ENCODE measurements at places on chromosomes 1 and 21.

DNA sequence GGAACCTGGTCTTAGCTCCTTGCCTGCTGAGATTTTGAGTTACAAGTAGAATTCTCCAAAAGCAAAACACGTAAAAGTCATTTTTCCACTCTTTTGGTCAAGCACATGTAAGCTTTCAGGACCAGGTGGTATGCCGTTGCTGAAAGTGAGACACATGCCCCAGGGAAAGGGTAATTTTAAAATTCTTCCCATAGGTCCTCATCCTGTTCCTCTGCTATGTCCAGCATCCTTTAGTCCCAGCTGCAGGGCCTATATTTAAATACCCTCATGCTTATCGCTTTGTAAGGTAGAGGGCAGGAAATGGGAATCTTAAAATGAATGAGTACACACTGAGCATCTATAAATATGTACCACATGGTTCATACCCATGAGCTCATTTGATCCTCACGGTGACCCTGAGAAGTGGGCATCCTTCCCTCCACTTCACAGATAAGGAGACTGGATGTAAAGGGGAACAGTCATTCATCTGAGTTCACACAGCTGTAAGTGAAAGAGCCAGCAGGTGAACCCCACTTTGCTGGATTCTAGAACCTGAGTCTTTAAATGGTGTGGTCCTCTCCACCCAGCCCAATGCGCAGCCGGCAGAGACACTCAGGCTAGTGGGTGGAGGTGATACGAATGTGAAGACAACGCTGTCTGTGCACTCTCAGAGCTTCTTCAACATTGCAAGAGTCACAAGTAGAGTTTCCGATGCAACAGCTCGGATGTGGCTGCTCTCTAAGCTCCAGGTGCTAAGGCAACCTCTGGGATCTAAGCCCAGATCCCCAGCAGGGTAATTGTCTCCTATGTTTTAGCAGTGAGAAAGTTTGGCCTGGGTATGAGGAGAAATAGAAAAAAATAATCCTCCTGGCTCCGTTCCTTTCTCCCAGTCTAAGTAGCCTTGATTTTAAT, 163.5 kb downstream of the PLXNA2 start:
- DNase-seq, result no peak

DNA sequence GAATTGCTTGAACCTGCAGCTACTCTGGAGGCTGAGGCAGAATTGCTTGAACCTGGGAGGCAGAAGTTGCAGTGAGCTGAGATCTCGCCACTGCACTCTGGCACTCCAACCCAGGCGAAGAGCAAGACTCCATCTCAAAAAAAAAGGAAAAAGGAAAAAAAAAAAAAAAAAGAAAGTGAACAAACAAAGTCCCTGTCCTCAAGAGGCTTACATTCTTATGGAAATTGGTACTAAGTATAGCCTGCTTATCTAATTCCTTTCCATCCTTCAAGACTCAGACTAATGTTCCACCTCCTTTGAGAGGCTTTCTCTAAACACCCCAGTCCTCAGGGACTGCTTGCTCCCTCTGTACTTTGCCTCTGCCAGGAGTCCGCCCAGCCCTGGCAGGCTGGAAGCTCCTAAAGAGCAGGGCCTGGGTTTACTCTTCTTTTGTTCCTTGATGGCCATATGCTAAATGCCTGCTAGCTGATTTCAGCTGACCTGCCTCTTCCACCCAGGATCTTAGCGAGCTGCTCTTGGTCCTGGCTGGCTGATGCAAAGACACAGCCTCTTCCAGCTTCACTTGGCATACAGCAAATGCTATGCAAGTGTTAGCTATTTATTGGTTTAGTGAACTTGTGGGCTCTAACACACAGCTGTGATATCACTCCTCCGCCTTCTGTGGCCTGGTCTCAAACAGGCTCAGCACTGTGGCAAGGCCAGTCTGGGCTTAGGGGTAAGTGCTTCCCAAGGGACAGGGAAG, 9.8 kb downstream of the SLC9A1 start:
- DNase-seq, result no peak

DNA sequence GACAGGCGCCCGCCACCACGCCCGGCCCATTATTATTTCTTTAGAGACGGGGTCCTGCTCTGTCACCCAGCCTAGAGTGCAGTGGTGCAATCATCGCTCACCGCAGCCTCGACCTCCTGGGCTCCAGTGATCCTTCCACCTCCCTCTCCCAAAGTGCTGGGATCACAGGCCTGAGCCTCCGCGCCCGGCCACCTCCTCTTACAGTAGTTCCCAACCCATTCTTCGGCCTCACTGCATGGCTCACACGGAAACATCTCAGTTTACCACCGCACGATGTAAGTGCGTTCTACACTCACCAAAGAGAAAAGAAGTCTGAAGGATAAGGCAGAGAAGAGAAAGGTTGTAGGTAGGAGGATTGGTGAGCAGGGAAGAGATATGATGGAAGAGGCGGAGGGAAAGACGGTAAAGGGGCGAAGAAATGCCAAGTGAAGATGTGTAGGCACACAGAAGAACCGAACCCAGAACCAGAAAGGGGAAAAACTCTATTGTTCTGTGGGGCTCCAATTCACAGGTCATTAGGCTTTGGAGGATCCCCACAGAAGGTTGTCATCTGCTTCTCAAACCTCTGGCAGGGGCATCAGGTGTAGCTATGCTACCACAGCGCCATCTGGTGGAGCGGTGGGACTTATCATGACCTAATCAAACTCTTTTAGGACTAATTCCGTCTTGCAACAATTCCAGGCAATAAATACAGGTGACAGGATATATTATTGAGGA, 504.2 kb downstream of the SMYD3 start:
- peak; percentile 77 for DNase-seq

- DNase-seq, result no peak
Observed at GRCh38 chr1:10697621-10698160, 98.8 kb downstream of the CASZ1 start.

DNA sequence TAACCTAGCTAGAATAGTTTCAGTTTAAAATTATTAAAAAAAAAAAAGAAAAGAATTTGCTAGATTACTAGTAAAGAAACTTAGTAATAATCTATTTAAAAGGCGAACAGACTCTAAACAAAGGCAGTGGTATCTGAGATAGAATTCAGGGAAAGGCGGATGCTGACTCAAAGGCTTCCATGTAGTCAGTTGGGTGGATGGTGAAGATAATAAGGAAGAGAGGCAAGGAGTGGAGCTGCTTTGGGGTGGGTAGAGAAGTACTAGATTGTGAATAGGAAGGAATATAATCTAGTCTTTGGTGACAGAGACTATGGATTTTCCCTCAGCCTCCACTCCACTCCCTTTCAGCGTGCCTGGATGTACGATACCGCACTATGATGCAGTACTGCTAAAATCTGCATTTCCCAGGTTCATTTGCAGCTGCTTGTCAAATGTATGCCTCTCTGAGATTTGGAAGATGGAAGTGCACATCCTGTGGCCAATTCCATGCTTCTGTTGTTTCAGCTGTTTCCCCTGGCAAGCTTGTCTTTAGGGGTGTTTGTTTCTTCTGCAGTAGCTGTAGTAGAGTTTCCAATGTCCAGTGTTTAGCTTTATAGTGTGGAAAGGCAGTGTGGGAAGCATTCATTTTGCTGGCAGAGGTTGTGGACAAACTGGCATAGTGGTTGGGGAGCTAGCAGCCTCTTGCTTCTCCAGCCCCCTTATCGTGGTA, 184.6 kb upstream of the NRIP1 start:
- DNase-seq, result no peak

GRCh38 chr1:167169642-167170041, 51.0 kb upstream of the POU2F1 start:
- no peak for DNase-seq

DNA sequence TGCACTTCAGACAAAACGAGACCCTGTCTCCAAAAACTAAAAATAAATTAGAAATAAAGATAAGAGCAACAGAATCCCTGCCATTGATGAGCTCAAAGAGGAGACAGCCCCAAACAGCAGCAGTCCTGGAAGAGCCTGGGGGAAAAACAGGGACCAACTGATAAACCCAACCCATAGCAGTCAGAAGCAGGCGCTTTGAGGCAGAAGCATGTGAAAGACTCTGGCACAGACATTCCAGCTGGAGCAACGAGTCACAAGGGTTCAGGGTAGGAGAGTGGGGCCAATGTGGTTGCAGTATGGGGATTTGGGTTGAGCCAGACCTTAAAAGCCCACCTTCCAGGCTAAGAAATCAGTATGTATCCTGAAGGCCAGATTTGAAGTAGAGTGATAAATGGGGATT, 78.5 kb downstream of the MPZL1 start:
- DNase-seq, result no peak

All from left forelimb (tissue), 1 donor.